ENCODE measurements at places on chromosomes 12 and 14. TPM values are rescaled to one million over a fixed set of nuclear protein-coding genes. Genes with fewer than 3 reads are reported as not detected.

The IFI27L1 gene
- 41.5 TPM for polyA plus RNA-seq

GRCh38 chr12:21718403-21718802 lies 56.1 kb downstream of the KCNJ8 start:
- no peaks in the 10 kb centered on the region for H3K27me3 ChIP-seq
- no peak overlapping the region for H3K27ac ChIP-seq
- H3K36me3 ChIP-seq: no peaks in the 10 kb centered on the region
- DNase-seq: no peak
- no peak overlapping the region for H3K4me3 ChIP-seq

DNA sequence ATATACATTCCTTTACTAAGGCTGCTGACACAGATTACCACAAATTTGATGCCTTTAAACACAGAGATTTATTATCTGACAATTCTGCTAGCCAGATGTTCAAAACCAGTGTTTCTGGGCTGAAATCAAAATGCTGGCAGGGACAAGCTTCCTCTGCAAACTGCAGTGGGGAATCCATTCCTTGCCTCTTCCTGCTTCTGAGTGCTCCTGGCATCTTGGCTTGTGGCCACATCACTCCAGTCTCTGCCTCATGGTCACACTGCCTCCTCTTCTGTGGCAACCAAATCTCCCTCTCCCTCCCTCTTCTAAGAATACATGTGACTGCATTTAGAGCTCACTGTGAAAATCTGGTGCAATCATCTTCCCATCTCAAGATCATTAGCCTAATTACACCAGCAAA lies 235.7 kb downstream of the TTC8 start:
- H3K36me3 ChIP-seq: no peaks in the 10 kb centered on the region
- no peak overlapping the region for H3K4me3 ChIP-seq

DNA sequence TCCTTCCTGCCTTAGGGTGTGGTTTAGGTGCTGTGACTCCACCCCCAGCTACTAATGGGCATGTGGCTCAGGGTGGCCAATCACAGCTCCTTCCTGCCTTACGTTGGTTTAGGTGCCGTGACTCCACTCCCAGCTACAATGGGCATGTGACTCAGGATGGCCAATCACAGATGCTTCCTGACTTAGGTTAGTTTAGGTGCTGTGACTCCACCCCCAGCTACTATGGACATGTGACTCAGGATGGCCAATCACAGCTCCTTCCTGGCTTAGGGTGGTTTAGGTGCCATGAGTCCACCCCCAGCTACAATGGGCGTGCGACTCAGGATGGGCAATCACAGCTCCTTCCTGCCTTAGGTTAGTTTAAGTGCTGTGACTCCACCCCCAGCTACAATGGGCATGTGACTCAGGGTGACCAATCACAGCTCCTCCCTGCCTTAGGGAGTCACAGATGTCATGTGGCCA lies 163.9 kb downstream of the TBX5 start:
- H3K27ac ChIP-seq: no peak overlapping the region
- no peaks in the 10 kb centered on the region for H3K36me3 ChIP-seq
- no peaks in the 10 kb centered on the region for H3K27me3 ChIP-seq

The CPNE6 gene
- polyA plus RNA-seq: not detected

DNA sequence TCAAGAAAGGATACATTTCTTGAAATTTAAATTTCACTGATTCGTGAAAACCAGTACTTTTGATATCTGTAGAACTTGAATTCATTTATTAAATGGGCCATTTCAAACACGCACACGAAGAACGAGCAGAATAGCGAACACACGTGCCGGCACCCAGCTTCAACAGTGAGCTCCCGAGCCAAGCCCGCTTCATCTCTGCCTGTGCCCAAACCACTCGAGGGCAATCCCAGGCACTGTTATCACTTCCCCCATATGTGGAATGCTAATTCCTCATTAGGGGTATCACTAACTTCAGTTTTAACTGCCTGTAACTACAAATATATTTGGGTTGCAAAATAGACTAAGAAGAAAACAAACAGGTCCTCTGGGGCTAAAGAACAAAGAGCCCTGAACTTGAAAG lies 48.0 kb downstream of the AMN start:
- H3K36me3 ChIP-seq: peaks cover 63% of the 10 kb centered on the region
- H3K27ac ChIP-seq: no peak overlapping the region
- no peak overlapping the region for H3K4me3 ChIP-seq
- H3K4me1 ChIP-seq: no peaks in the 10 kb centered on the region
- no peak for DNase-seq
- H3K27me3 ChIP-seq: no peaks in the 10 kb centered on the region

DNA sequence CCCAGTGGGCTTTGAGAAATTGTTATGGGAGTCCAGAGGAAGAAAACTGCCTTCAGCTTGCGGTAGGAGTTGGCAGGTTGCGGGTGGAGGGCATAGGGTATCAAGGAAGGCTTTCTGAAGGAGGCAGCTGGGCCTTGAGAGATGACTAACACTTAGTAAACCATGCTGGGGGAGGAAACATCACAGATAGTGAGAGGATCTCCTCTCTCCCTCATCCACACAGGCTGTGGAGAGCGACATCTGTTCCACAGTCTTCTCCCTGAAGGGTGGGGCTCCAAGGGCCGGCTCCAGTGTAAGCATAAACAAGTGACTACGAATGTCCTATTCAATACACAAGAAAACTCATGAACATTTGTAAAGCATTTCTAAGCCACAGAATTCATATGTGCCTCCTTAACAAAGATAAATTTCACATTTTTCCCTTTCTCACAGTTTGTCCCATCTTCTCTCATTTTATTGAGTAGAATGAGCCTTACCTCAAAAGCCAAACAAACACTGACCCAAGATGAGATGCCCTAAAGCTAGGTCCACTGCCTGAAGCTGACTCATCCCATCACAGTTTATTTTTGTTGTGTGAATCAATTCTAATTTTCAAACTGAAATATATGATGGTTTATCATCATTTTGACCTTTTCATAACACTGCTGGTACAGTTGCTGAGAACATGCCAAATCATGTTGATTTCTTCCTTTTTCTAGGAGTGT lies 227.9 kb downstream of the SLC25A21 start:
- no peak for DNase-seq
- H3K27ac ChIP-seq: no peak overlapping the region
- no peaks in the 10 kb centered on the region for H3K36me3 ChIP-seq
- peaks cover 28% of the 10 kb centered on the region for H3K27me3 ChIP-seq
- no peaks in the 10 kb centered on the region for H3K4me1 ChIP-seq

- no peaks in the 10 kb centered on the region for H3K4me1 ChIP-seq
- H3K27ac ChIP-seq: no peak overlapping the region
- no peaks in the 10 kb centered on the region for H3K36me3 ChIP-seq
- H3K27me3 ChIP-seq: no peaks in the 10 kb centered on the region
- no peak overlapping the region for H3K4me3 ChIP-seq
These were observed 26.6 kb upstream of the TMCC3 start for GRCh38 chr12:94676922-94677321.

DNA sequence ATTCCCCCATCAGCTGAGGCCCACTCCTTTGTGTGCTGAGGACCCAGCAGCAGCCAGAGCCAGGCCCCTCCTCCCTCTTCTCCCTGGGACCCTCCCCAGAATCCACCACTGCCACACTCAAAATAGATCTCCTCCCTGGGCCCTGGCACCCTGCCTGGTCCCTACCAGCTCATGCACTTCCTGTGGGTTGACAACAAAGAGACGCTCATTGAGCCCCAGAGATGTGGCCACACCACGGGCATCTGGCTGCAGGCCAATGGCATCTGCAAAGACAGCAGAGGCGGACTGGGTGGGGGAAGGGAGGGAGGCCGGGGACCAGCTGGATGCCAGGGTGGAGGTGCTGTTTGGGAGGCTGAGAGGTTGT lies 16.0 kb upstream of the ENDOU start:
- no peaks in the 10 kb centered on the region for H3K27me3 ChIP-seq
- H3K4me1 ChIP-seq: peaks cover 17% of the 10 kb centered on the region
- H3K27ac ChIP-seq: peak overlapping the region; percentile 30
- H3K4me3 ChIP-seq: no peak overlapping the region

- no peak overlapping the region for H3K4me3 ChIP-seq
- H3K27ac ChIP-seq: no peak overlapping the region
- H3K4me1 ChIP-seq: no peaks in the 10 kb centered on the region
- no peak for DNase-seq
- no peaks in the 10 kb centered on the region for H3K36me3 ChIP-seq
These were observed 102.8 kb upstream of the BCAT1 start for GRCh38 chr12:25051656-25052195.

DNA sequence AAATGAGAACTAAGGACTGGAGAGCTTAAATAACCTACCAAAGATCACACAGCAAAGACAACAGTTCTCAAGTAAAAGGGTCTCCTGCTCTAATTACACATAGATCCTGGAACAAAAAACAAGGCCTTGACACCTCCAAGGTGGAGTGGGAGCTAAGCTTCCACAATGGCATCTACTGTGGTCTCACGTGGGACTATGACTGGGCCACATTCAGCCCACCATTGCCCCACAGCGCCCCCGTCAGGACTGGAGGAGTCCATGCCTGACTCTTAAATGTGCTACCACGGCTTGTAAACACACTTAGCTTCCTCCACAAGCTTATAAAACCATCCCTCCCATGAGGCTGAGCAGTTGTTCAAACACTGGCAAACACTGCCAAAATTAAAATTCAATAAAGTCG lies 88.5 kb downstream of the GCH1 start:
- DNase-seq: no peak
- H3K36me3 ChIP-seq: no peaks in the 10 kb centered on the region
- H3K4me3 ChIP-seq: no peak overlapping the region
- H3K4me1 ChIP-seq: no peaks in the 10 kb centered on the region
- no peaks in the 10 kb centered on the region for H3K27me3 ChIP-seq

The PLEKHD1 gene
- 0.11 TPM for polyA plus RNA-seq

The P2RX2 gene
- polyA plus RNA-seq: 0.05 TPM

- H3K4me1 ChIP-seq: peaks cover 10% of the 10 kb centered on the region
- H3K27me3 ChIP-seq: no peaks in the 10 kb centered on the region
- no peak overlapping the region for H3K27ac ChIP-seq
- H3K36me3 ChIP-seq: no peaks in the 10 kb centered on the region
- DNase-seq: no peak
These were observed 54.6 kb downstream of the PSMA6 start for GRCh38 chr14:35346738-35347322.

DNA sequence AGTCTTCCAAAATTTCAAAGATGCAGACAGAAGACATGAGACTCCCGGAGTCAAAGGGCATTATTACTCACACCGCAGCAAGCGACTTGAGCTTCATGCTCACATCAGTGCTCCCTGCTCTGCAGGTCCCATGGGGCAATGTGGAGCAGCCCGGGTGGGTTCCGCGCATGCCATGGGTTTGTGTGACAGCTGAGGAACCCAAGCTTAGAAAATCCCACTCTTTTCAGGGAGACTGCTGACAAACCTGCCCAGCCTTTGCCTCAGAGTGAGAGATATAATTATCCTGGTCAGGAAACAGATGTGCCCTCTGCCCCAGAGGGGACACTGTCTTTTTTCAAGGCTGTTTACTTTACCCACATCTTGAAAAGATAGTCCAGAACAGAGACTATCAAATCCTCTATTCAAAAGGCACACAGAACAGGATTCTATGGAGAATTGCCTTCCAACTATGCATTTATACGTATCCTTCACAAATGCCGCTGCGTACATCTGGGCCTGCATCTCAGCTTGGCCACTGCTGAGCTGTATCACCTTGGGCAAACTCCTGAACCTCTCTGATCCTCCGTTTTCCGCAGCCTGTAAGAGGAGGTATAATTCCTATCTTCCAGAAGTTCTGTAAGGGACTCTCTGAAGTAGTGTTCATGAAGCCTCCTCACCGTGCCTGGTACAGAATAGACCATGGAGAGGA lies 16.0 kb downstream of the C14orf132 start:
- DNase-seq: no peak
- no peak overlapping the region for H3K4me3 ChIP-seq
- H3K4me1 ChIP-seq: no peaks in the 10 kb centered on the region
- H3K36me3 ChIP-seq: peaks cover 3% of the 10 kb centered on the region
- H3K27ac ChIP-seq: no peak overlapping the region

DNA sequence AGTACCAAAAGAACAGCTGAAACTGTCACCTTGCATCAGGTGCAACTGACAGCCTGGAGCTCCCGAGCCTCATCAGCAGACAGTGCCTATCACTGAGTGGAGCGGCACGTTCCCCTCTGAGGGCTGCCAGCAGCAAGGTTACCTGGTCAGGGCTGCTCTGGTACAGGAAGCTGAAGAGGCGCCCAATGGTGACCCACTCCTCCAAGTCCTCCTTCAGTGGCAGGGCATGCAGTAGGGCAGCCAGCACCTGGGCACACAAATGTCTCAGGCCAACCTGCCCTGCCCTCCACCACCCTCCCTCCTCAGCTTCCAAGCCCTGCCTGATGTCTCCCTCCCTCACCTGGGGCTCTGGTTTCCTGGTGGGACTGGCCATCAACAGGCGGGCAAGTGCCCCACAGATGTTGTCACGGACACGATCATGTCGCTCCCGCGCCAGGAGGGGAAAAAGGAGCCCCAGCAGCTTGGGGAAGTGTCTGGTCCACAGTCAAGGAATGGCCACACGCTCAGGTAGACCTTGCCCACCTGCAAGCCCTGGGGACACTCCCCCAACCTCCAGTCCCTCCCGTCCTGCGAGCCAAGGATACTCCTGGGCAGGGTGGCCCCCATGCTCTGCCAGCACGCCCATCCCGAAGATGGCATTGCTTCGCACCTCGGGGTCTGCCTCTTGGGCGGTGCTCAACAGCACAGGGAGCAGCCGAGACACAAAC lies 7.1 kb downstream of the IPO4 start:
- no peaks in the 10 kb centered on the region for H3K27me3 ChIP-seq
- H3K4me3 ChIP-seq: no peak overlapping the region
- no peaks in the 10 kb centered on the region for H3K4me1 ChIP-seq
- no peak for DNase-seq
- no peak overlapping the region for H3K27ac ChIP-seq
- peaks cover 91% of the 10 kb centered on the region for H3K36me3 ChIP-seq

DNA sequence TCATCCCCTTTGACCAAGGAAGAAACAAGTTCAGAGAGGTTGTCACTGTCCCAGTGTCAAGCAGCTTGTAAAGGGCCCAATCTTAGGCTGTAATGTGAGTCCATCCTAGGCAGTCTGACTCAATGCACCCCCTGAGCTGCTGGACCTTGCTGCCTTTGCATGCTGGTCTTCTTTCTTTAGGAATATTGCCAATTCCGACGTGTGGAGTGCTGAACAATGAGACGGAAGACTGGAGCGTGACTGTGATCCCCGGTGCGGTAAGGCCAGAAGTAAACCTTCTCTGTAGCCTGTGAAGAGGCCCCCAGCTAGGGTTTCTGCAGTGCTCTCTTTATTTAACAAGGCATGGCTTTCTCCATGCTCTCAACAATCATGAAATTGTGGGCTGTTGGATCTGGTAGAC lies 963 bp downstream of the TCTN2 start:
- H3K4me3 ChIP-seq: no peak overlapping the region
- DNase-seq: no peak
- H3K36me3 ChIP-seq: no peaks in the 10 kb centered on the region
- H3K27ac ChIP-seq: no peak overlapping the region
- H3K4me1 ChIP-seq: peaks cover 9% of the 10 kb centered on the region
- H3K27me3 ChIP-seq: no peaks in the 10 kb centered on the region

The PMCH gene
- polyA plus RNA-seq: 0.29 TPM

DNA sequence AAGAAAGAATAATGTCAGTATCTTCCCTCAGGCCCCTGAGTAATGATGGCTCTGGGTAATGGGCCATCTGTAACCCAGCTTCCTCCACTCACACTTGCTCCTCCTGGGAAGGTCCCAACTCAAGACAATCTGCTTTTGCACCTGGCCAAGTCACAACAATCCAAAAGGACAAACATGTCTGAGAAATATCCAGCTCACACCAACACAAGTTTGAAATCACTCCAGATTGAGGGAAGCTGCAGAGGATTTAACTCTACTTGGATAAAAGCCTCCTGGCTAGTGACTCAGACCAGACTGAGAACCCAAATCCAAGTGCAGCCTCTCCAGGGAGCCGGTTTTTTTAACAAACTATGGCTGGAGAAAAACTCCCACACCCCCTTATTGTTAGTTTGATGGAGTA lies 34.2 kb downstream of the RTRAF start:
- H3K4me3 ChIP-seq: no peak overlapping the region
- no peaks in the 10 kb centered on the region for H3K27me3 ChIP-seq
- H3K4me1 ChIP-seq: no peaks in the 10 kb centered on the region

The PSMC6 gene
- 76.8 TPM for polyA plus RNA-seq

The ARMH4 gene
- polyA plus RNA-seq: 0.40 TPM

The C12orf42 gene
- 0.03 TPM for polyA plus RNA-seq

The SCN8A gene
- 0.06 TPM for polyA plus RNA-seq

The LMNTD1 gene
- 0.18 TPM for polyA plus RNA-seq
